ENCODE measurements at places on chromosomes 12 and 14.

DNA sequence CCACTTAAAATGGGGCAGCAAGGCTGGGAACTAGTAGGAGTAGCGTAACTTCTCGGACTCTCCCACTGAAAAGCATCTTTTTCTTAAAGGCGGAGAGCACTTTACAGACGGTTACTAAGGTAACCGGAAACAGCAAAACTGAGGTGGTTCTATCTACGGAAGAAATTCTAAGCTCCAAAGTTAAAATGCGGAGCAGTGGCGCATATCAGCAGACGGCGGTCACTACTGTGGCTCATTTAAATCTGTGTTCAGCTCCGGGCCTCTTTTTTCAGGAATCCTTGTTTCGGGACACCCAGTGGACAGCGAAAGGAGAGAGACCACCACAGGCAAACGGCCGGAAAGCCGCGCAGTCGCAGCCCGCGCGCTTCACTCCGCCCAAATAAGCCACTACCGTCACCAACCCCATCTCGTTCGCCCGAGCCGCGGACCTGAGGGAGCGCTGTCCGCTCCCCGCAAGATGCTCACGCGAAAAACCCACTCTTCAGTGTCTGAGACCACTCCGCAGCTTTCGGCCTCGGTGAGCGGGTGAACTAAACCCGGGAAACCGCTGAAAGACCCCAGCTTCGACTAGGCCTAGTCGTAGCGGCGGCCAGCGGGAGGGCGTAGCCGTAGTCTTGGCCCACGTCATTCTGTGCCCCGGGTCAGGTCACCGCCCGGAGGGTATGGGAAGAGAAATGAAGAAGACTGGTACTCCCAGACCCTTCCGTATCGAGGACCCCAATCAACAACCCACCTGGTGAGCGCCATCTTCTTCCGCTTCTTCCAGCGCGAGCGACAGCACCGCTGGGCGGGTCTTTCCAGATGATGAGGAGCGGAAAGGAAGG, at the start of gene SNW1:
Gene SNW1, minus strand, starts transcription at position 776 of the 824 bp plus-strand sequence. Its CDS starts 29 bp downstream, at position 747.
- DNase-seq = no peak

DNA sequence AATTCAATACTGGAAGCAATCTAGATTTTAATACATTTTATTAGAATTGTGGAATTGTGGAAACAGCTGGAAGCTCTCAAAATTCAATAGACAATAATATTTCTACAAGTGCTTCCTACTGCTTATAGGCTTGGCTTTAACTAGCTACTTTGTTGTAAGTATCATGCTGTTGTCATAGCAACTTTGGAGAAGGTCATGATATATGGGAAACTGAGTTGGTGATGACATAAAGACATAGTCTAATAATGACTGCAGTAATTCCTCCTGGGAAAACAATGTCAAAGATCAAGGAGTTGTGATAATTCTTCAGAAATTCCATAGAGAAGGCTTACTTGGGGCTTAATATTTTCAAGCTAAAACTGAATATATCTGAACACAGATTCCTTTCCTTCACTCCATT, 266.6 kb downstream of the KIF21A start:
- DNase-seq = no peak

GRCh38 chr14:95256002-95256775, 63.5 kb downstream of the CLMN start:
- peak; percentile 85 for DNase-seq

DNA sequence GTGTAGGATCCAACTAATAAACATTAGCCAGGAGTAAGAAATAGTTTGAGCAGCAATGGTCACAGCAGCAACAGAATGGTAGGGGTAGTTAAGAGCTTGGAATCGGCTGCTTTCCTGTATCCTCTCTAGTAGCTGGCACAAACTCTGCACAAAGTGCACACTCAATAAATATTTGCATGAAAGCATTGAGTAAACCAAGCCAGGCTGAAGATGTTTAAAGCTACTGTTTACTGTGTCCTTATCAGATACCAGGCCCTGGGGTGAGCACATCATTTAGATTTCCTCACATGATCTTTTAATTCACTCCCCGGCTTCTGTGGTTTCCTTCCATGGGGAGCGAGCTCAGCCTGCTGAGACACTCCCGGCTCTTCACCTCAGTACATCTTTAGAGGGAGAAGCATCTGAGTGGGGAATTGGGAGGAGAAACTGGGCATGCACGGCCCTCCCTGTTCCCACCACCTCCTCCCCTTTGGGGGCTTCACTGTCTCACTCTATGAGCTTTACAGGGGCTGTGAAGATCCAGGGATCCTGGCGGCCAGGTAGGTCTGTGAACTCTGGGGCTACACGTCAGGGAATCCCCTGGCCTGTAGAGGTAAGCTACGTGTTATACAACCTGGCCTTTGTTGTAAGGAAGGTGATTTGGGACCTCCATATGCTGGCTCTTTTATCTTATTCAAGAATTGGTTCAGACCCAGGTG, 107.2 kb upstream of the VASH1 start:
- no peak for DNase-seq

- no peak for DNase-seq
Measured at GRCh38 chr14:87863047-87863446, 129.9 kb downstream of the GALC start.

- no peak for DNase-seq
Measured at GRCh38 chr12:2624543-2625288, 170.1 kb upstream of the FKBP4 start.

DNA sequence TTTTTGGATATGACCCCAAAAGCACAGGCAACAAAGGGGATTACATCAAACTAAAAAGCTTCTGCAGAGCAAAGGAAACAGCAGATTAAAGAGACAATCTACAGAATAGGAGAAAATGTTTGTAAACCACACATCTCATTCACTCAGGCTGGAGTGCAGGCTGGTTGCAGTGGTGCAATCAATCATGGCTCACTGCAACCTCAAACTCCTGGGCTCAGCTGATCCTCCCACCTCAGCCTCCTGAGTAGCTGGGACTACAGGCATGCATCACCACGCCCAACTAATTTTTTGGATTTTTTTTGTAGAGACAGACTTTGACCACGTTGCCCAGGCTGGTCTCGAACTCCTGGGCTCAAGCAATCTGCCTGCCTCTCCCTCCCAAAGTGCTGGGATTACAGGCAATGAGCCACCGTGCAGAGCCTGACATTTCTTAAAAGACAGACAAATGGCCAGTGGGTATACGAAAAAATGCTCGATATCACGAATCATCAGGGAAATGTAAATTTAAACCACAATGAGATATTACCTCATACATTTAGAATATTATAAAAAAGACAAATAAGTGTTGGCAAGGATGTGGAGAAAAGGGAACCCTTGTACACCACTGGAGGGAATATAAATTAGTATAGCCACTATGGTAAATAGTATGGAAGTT, 9.8 kb downstream of the NCKAP5L start:
- DNase-seq = no peak

DNA sequence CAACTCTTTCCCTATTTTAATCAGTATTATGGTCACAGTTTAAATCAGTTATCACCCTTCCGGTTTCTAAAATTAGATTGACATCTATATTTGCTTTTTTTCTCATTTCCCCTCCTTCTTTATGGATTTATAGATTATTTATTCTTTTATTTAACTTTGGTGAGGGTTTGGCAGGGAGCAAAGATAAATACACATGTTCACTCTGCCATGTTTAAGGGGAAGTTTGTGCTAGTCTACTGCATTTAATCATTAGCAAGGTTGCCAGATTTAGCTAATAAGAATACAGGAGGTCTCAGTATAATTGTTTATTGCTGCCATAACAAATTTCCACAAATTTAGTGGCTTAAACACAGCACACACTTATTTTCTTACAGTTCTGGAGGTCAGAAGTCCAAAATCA, 204.0 kb upstream of the BTG1 start:
- DNase-seq = no peak

GRCh38 chr14:46279327-46279726, 372.3 kb downstream of the RPL10L start:
- no peak for DNase-seq
